ENCODE measurements at places on chromosomes 4 and X.
A peak's percentile ranks its signal among the peaks of the same experiment; 100 is the strongest.

DNA sequence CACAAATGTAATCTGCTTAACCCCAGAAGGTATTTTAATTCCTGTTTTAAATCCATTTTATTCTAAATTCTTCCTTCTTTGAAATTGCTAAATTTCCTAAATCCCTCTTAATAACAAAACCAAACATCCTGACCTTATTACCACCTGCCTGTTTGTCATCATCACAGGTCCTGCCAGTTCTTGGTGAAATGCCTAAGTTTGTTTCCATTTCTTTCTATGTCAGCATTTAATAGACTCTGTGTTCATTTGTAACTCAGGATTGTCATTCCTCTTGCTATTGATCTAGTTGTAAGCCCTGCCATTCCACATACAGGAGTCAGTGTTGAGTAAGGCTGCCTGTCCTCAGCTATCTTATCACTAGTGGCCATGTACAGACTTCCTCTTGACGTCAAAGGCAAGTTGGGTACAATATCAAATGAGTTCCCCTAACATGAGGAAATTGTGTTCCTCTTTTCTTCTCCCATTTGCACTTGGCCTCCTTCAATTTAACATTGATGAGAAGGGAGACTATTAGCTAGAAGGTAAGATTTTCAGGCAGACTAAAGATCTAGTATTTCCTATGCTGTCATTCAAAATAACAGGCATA is 440.1 kb downstream of the AFF2 start:
- DNase-seq: no peak

DNA sequence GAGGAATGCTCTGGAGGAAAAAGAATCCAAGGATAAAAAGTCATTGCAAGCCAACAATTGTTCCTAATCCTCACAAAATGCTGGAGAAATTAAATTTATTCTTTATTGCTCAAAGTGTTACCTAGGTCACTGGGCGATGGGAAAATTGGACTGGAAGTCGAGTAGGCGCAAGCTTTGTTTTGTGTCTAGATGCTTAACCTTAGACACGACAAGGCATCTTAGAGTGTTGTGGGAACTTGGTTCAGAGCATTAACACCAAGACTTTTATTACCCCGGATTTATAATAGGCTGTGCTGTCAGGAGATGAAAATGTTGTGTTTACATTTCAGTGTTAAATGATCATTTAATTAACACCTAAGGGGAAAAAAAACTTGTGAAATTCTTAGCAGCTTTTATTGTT is 25.1 kb downstream of the SLIT2 start:
- no peak for DNase-seq

GRCh38 chrX:24147165-24147564 is 2.4 kb upstream of the ZFX start:
- no peak for DNase-seq

GRCh38 chrX:109270580-109271484 is 211.1 kb downstream of the GUCY2F start:
- DNase-seq: peak; percentile 58

GRCh38 chr4:79996851-79997250 is 76.2 kb downstream of the ANTXR2 start:
- no peak for DNase-seq

DNA sequence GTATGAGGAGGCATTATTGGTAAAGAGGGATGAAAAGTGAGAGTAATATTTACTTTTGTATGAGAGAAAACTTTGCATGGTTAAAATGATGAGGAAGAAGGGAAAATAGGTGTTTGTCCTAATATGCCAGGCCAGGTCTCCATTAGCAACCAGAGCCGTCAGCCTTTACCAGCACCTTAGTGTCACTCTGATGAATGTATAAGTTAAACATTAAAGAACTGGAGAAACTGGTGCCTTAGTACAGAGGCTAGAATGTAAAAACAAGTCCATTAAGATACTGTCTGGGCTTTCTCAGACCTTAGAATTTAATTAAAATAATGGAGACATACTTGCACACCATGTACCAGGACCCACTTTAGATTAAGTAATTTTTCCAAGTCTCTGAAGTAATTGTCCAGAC is 222.3 kb downstream of the FAM47A start:
- DNase-seq: no peak

DNA sequence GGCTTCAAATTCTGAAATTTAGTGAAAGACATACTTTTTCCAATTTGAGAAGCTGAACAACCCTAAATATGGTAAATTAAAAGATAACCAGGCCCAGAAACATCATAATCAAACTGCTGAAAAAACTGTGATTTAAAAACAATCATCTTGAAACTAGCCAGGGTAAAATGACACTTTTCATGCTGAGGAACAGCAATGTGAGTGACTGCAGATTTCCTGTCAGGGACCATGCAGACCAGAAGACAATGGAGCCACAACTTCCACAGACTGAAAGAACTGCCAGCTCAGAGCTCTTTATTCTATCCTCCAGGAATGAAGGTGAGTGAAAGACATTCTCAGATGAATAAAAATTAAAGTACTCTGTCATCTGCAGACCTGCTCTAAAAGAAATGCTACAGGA is 73.3 kb downstream of the NAT8L start:
- DNase-seq: no peak

DNA sequence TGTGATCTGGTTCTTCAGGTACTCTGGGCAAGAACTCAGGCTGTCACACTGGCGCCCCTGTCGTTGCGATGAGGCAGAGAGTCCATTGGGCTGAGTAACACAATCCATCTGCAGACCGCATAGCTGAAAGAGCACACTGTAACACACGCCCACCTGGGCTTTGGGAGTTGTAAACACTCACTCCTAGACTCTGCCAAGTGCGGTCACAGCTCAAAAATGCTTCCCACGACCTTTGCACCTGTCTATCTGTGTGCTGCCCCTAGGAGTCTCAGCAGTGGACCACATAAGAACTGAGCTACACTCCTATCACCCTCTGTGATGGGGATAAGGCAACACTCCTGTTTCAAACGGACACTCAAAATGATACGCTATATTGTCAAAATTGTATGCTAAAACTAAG is 2028.3 kb downstream of the PCDH7 start:
- no peak for DNase-seq

- no peak for DNase-seq
Measured at GRCh38 chr4:114926583-114926982, 186.8 kb downstream of the NDST4 start.

DNA sequence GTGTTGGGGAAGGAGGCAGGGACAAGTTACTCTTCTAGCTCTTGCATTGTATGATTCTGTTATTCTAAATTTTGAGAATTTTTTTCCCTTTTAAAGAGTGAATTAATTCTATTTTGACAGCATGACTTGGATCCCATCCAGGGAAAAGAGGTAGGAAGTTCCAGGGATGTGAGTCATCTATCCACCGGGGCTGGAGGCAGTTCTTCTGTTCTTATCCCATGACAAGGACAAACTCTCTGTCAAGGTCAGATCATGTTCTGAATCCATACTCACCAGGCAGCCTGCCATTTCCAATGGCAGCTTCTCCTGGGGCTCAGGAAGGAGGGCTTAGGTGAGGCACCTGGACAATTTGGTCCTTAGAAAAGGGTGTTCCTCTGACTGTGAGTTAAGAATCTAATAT is 132.0 kb upstream of the MED14 start:
- no peak for DNase-seq

DNA sequence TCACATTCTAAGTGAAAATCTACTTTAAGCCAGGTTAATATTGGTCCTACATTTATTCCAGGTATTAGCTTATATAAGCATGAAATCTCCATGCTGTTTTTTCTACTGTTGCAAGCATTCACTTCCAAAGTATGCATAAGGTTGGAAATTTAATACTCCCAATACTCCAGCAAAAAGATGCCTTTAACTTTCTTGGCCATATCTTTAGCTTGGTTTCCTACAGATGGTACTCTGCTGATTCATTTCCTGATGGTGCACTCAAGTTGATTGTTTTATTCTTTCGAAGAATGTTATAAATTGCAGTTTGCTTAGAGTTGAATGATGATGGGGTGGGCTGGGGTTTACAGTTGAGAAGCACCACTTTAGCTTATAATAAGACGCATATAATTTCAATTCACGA is 330.2 kb downstream of the PTTG2 start:
- DNase-seq: no peak

DNA sequence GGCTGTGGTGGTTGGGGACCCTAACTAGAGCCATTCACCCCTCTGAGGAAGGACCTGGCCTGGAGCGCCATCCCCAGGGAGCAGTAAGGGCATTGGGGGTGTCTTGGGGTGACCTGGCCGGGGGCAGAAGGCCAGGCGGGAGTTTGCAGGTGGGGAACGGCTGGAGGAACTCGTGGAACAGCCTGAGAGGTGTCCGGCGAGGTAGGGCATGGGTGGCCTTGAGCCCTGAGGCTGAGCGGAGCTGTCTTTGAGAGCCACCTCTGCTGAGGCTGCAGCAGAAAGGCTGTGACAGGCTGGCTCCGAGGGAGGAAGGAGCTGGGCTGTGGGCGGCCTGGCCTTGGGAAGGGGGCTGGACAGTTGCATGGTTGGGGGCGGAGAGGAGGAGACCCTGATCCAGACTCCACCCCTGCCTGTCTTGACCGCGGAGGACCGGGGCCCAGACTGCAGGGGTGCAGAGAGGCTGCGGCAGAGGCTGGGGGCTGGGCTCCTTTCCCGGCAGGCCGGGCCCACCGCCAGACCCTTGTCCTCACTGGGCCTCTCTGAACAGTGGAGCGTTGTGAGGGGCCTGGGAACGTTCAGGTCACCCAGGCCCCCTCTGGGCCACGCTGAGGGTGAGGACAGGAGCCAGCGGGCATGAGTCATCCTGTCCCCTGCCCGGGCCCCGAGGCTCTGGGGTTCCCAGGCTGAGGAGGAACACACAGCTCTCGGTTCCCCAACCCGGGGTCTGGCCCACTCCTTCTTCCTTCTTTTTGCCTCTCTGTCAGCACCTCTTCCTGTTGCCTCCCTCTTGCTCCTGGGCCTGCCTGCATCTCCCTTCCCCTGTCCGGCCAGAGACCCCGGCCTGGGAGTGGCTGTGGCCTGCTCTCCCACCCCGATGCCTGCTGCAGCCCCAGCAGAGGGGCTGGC is 8.1 kb downstream of the SH3BP2 start:
- no peak for DNase-seq

DNA sequence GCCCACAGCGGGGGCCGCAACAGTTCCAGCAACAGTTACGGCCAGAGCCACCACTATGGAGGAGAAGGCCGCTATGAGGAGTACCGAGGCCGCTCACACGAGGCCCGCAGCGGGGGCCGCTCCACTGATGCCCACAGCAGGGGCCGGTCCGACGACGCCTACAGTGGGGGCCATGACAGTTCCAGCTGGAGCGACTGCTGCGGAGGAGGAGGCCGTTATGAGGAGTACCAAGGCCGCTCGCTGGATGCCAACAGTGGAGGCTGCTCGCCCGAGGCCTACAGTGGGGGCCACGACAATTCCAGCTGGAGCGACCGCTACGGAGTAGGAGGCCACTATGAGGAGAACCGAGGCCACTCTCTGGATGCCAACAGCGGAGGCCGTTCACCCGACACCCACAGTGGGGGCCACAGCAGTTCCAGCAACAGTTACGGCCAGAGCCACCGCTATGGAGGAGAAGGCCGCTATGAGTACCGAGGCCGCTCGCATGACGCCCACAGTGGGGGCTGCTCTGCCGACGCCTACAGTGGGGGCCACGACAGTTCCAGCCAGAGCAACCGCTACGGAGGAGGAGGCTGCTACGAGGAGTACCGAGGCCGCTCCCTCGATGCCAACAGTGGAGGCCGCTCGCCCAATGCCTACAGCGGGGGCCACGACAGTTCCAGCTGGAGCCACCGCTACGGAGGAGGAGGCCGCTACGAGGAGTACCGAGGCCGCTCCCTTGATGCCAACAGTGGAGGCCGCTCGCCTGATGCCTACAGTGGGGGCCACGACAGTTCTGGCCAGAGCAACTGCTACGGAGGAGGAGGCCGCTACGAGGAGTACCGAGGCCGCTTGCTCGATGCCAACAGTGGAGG is 1.7 kb downstream of the RBMXL3 start:
- no peak for DNase-seq

- no peak for DNase-seq
Measured at GRCh38 chr4:152190907-152191306, 345.0 kb downstream of the FBXW7 start.

DNA sequence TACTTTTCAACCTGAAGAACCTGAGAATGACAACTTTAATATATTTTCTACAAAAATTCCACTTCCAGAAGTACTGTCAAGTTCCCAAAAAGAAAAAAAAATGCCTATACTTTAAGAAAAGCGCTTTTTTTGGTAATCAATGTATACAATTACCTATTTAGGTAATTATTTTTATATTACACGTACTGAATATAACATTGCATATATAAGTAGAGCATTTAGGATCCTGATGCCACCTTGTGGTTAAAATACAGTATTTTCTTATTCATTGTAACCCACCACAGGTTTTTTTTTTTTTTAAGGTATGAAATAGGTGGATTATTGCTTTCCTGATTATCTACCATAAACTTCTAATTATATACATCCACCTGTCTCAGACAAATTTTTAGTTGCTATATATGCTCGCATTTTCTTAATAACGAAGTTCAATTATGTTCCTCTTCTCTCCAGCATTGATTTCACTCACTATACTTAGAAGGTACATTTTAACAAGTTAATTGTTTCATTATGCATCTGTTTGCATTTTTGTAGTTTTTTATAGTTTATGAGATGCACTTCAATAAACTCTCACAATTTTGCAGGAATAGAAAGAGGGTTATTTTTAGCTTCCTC is 5.2 kb downstream of the MAP9 start:
- no peak for DNase-seq

GRCh38 chr4:167955006-167955405 is 137.3 kb upstream of the ANXA10 start:
- no peak for DNase-seq

DNA sequence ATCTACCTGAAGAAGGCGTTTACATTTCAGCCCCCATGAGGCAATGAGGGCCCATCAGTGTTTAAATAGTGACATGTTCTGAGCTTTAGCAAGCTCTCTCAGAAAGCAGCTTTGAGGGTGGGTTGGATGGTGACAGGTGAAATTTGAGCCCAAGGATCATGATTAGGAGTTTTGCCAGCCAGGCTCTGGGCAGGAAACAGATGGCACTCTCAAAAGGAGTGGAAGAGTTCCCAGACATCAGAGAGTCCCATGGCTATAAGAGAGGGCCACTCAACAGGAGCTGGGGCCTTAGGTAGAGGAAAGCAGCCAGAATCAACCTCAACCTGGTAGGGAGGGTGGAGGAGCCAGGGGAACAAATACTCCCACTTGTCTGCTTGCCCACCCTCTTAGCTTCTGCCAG is 499.8 kb downstream of the MID1IP1 start:
- no peak for DNase-seq

DNA sequence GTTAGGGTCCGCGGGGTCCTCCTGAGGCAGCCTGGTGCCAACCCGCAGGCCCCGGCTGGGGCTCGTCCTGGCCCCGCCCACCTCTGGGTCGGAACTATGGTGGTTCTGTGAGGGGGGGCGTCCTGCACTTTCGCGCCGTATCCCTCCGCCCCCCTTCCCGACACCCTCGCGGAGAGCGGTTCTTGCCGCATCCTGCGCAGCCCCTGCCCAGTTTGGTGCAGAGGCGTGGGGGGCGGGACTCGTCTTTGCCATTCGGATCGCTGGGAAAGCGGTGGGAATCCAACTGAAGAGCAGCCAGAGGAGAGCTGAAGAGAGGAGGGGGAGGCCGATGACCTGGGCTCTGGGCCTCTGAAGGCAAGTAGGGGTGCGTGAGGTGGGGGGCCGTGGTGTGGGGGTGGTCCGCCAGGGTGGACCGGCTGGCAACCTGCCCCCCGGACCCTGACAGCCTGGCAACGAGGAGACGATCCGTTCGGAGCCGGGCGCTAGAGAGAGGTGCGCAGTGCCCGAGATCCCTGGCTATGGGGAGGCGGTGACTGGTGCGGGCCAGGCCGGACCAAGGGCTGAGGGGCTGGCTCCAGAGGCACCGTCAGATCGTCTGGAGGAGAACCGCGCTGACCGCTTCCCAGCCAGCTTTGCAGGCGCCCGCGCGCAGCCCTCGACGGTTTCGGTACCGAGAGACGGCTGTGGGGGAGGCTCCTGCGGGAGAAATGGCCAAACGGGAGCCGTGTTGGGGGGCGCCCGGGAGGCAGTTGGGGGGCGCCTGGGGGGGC is at the start of gene GPRASP1:
TSS of gene GPRASP1 (plus strand) at position 242 of the 770 bp plus-strand sequence. CDS start 2,431 bp downstream, outside the sequence.
- peak; percentile 76 for DNase-seq
